ENCODE measurements at places on chromosomes 6 and 20.

DNA sequence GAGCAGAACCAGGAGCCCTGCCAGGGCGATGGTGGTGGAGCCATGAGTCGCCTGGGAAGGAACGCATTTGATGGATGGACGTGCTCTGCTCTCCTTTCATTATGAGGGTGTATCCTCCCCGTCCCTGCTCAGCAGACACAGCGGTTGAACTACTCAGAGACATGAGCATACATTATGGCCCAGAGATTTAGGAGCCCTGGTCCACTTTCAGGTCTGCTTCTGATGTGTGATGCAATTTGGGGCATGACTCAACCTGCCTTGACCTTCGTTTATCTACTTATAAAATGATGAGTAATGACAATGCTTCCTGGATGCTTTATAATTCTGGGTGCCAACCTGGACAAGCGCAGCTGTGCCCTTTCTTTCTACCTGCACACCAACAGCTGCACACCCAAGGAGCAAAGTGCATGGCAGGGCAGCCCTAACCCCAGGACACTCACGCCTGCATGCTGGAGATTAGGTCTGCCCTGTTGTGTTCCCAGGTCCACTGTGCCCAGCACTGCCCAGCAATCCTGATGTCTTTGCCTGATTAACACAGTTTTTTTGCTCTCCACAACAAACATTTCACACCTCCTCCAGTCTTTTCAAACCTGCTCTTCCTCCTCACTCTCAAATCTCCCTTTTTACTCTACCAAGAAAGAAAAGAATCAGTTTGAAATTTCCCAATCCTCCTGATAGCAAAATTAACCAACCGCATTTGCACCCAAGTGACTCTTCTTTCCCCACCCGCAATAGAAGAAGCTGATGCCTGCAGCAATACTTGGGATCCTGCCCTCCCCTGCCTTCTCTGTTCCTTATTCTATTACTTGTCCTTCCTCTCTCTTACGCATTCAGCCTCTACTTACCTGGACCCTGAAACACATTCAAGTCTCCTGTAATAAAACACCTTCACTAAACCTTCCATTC is 81.2 kb downstream of the EZR start:
- peaks cover 5% of the 10 kb centered on the region for H3K4me1 ChIP-seq
- peaks cover 73% of the 10 kb centered on the region for H3K36me3 ChIP-seq
- DNase-seq, result no peak
- H3K4me3 ChIP-seq, result no peak overlapping the region

DNA sequence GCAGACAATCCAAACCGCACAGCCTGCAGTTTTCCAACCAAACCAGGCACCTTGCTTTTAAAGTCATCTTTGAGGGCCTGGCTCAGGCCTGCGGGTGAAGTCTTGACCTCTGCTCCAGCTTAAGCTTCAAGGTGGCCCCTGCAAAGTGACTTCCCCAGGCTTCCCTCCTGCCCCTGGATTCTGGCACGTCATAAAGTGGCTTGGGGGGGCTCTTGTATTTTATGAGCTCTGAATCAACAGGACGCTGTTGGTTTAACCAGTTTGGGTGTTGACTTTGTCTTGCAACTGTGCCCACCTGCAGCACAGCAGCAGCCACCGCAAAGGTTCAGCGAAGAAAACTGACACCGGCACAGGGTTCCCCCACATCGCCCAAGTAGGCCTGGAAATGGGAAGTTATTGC is 81.2 kb downstream of the NFATC2 start:
- DNase-seq, result no peak
- H3K27ac ChIP-seq, result no peak overlapping the region
- H3K4me1 ChIP-seq, result peaks cover 45% of the 10 kb centered on the region
- no peaks in the 10 kb centered on the region for H3K27me3 ChIP-seq

GRCh38 chr6:142953373-142954273 is 8.6 kb upstream of the HIVEP2 start:
- H3K36me3 ChIP-seq, result no peaks in the 10 kb centered on the region
- H3K27ac ChIP-seq, result no peak overlapping the region
- peaks cover 29% of the 10 kb centered on the region for H3K4me1 ChIP-seq
- no peak overlapping the region for H3K4me3 ChIP-seq

- no peak overlapping the region for H3K27ac ChIP-seq
- DNase-seq, result no peak
- H3K27me3 ChIP-seq, result peaks cover 15% of the 10 kb centered on the region
- no peaks in the 10 kb centered on the region for H3K4me1 ChIP-seq
Observed at GRCh38 chr6:41675176-41675775, 37.0 kb downstream of the MDFI start.

DNA sequence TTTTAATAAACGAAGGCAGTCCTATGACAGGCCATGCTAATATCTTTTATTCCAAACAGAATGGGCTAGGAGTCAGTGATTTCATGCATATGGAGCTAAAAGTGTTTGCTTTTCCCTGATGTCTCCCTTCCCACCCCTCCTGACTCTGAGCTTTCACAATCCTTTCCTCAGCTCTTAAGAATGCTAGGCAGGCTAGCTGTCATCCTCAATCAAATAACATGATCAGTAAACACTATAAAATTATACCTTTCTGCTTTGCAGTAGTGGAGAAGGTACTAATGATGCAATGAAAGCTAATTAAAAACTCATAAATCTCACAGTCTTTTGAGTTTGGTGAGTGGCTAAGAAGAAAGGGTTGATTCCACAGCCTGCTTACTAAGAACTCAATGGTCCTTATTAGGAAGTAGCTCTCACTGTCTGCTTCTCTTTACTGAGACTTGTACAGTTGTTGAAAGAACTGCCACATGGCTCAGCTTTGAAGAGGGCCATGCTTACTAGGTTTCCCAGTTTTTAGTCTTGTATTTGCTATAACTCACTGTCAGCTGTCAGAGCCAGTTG is 250.9 kb upstream of the JAG1 start:
- no peak overlapping the region for H3K4me3 ChIP-seq
- no peak overlapping the region for H3K27ac ChIP-seq
- H3K27me3 ChIP-seq, result no peaks in the 10 kb centered on the region
- DNase-seq, result no peak

- H3K4me3 ChIP-seq, result no peak overlapping the region
- H3K36me3 ChIP-seq, result peaks cover 5% of the 10 kb centered on the region
- H3K27ac ChIP-seq, result no peak overlapping the region
- peaks cover 20% of the 10 kb centered on the region for H3K27me3 ChIP-seq
Observed at GRCh38 chr6:13953061-13953705, 28.4 kb downstream of the RNF182 start.

- H3K27ac ChIP-seq, result no peak overlapping the region
- H3K4me1 ChIP-seq, result peaks cover 17% of the 10 kb centered on the region
- peaks cover 8% of the 10 kb centered on the region for H3K27me3 ChIP-seq
- H3K4me3 ChIP-seq, result no peak overlapping the region
Observed at GRCh38 chr6:137665342-137665934, 171.2 kb upstream of the OLIG3 start.

DNA sequence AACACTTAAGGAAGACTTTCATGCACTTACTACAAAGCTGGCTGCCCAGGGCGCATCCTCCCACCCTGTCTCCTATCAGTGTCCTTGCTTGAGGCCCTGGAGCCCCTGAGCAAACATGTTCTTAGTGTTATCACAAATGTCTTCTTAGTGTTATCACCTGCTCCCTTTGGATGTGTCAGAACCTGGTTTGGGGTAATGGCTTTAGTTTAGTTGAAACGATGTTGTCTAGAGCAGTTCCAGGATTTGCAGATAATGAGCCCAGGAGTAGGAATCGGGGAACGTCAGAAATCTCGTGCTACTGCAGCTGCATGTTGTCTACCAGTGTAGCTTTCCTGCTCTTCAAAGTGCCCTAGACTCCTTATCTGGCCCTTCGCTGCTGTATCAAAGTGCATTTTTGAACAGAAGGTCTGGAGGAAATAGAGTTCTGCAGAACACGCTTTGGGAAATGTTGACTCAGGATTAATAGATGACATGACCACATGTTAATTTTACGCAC is 69.6 kb downstream of the PHACTR2 start:
- no peak for DNase-seq
- H3K27ac ChIP-seq, result no peak overlapping the region
- H3K4me1 ChIP-seq, result no peaks in the 10 kb centered on the region
- no peak overlapping the region for H3K4me3 ChIP-seq
- no peaks in the 10 kb centered on the region for H3K36me3 ChIP-seq

DNA sequence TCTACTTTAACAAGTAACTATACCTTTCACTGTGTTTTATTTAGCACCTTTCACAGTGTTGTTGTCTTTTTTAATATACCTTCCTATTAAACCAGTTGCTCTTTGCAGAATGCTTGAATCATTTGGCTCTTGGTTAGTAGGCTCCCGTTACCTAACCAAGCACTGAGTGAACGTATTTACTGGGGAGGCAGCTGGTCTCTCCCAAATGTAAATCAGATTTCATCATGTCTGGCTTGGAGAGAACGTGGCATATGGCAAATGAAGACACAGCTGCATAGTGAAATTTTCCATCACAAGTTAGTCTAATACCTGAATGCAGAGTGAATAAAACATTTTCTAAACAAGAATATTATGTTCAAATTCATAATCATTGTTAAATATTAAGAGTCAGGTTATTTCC is 12.4 kb downstream of the HTR1E start:
- no peaks in the 10 kb centered on the region for H3K4me1 ChIP-seq
- H3K27ac ChIP-seq, result no peak overlapping the region
- H3K4me3 ChIP-seq, result no peak overlapping the region
- H3K36me3 ChIP-seq, result no peaks in the 10 kb centered on the region
- no peaks in the 10 kb centered on the region for H3K27me3 ChIP-seq
- DNase-seq, result no peak

All from activated T-cell treated with anti-CD3 and anti-CD28 coated beads, Interleukin-2, amount 50 U/mL, for 72 hours (primary cell).